ENCODE measurements at places on chromosomes 5 and 9.
A peak's percentile ranks its signal among the peaks of the same experiment; 100 is the strongest.

DNA sequence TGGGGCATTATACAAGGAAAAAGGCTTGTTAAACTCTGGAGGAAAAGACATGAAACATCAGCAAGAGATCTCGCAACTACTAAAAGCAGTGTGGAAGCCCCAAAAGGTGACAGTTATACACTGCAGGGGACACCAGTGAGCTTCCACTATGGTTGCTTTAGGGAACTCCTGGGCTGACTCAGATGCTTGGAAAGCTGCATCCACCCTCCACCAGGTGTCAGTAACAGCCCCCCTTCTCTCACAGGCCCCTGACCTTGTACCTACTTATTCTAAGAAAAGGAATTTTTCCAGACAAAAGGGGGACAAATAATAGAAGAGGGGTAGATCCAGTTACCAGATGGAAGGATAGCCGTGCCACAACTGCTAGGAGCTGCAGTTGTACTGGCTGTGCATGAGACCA lies 154.4 kb upstream of the COX7C start:
- no peak for DNase-seq

DNA sequence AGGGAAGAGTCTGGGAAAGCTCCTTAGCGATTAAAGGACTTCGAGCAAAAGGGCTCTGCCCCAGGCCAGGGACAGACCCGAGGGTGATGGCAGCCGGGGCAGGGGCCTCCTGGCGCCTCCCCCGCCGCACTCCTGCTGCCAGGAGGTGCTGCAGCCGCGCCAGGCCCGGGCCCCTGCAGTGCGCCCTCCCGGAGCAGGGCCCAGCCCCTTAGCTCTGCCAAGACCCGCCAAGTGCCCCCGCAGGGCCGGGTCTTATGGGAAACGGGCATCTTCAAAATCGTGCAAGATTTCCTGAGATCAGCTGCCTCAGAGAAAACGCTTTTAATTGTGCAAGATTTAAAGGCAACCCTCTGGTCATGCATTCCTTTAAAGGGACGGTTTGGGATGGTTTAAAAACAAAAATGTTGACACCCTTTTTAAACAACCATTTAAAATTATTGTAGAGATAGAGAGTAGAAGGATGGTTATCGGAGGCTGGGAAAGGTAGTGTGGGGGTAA lies 52.4 kb downstream of the CDC14B start:
- DNase-seq, result no peak

GRCh38 chr5:122499585-122499984 lies 187.5 kb downstream of the SNCAIP start:
- no peak for DNase-seq

- peak; percentile 56 for DNase-seq
Measured at GRCh38 chr5:6737043-6737941, 24.1 kb downstream of the TENT4A start.

DNA sequence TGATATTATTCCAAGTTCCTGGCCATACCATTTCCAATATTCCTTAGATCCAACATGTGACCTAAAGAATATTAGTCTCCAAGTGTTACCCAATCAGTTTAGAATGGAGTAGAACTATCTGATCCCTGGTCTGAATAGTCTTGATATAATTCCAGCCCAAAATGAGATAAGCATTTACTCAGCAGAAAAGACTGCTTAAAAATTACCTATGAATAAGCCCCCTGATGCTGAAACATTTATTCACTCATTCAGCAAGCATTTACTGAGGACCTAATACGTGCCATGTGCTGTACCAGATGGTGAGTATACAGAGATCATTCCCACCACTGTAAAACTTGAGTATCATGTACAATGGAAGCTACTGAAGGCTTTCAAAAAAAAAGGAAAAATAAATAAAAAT lies 157.0 kb downstream of the FAM114A2 start:
- DNase-seq, result no peak

- no peak for DNase-seq
Measured at GRCh38 chr9:99184110-99184474, 37.6 kb downstream of the ALG2 start.

DNA sequence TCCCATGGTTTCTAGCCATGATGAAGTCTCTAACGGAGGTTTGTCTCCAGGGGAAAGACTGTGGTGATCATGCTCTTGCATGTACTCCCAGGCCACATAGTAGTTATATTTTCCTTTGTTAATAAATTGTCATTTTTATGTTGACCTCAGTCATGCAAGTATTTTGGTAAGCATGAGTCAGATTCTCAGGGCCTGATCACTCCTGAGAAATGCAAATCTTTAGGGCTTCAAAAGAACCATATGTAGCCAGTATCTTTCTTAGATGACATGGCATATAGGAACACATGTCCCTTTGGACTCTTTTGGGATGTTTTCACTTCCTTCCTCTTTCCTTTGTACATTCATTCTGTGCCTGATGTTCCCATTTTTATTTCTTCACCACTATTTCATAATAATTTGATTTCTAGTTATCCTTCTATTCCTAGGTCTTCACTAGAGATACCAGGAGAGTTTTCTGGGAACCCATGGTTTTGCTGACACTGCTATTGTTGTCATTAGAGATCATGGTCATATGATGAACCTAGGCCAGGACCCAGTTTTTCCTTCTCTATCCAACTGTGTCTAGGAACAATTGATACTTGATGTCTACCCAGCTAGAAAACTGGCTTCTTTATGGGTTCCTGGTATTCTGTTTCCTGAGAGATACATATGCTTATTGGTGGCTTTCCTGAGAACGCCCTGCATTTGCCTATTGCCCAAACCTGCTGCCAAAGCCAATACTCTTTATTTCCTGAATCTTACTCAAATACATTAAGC lies 248.1 kb upstream of the NREP start:
- no peak for DNase-seq

DNA sequence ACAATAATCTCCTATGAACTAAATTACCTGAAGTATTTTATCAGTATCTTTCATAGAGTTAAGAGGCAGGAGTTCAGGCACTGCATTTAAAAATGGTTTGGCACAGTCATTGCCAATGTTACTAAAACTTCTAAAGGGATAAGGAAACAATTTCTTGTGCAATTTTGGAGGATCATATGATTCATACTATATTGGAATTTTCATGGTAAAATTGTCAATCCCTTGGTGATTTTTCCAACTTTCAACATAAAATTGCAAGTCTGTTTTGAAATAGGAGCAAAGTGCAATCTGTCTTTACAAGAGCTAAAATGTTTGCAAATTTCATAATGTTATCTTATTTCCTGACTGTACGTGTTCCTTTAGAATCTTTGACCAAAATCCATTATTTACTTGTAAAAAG lies 211.1 kb downstream of the DMRTA1 start:
- DNase-seq, result no peak

DNA sequence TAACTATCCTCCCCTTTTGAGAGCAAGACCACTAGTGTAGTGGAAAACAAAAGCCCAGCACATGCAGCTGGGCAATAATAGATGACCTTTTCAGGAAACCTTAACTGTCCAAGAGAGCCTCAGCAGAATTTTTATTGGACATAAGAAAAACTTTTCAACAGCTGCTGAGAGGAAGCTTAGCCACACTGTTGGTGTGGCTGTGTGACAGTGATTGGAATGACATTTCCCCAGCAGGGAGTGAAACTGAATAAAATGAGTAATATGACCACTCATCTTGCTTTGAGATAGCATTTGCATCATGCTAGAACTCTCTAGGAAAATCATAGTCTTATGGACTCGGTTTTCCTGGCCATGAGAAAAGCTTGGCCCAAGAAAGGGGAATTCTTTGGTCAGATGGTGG lies 687.8 kb downstream of the SLCO4C1 start:
- DNase-seq, result no peak

DNA sequence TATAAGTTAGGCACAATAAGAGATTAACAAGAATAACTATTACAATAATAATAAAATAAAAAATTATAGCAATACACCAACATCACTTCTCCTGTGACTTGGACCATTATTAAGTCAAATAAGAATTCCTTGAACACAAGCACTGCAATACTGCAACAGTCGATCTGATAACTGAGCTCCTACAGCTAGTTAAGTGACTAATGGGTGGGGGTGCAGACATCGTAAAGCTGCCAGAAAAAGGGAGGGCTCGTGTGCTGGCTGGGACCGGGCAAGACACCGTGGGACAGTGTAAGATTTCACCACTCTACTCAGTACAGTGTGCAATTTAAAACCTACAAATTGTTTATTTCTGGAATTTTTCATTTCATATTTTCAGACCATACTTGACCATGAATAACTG lies 78.8 kb downstream of the SNX24 start:
- no peak for DNase-seq
